Kidney (tissue), 22 donors: ENCODE measurements at places on chromosomes 4 and X. TPM values are rescaled to one million over a fixed set of nuclear protein-coding genes. Genes with fewer than 3 reads are reported as not detected.
A peak's percentile ranks its signal among the peaks of the same experiment; 100 is the strongest.

DNA sequence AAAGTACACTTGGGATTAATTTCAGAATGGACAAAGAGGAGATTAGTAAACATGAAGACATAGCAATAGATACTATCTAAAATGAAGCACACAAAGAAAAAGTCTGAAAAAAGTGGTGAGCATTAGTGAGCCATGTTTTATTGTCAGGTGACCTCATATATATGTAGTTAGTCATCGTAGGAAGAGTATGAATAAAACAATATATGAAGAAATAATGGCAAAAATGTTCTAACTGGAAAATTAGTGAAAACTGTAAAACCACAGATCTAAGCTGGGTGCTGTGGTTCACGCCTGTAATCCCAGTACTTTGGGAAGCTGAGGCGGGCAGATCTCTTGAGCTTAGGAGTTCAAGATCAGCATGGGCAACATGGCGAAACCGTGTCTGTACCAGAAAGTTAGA is 67.9 kb downstream of the RBPJ start:
- no peak for DNase-seq

- DNase-seq: no peak
These were observed 81.6 kb downstream of the ZFX start for GRCh38 chrX:24231131-24231540.

DNA sequence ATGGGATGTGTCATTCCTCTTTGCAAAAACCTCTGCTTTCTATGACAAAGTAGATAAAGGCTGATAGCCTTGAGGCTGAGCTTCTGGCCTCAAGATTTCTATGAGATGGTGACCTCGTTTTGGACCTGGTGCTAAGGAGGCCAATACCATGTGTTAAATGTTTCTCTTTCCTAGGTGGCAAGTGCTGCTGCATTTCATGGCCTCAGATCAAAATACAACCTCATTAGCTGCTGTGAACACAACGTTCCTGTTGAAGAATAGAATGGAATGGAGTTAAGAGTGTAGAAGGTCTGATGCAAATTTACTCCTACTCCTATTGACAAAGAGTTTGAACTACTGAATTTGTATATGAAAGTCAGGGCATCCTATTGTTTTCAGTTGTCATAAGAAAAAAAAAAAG is 112.0 kb downstream of the C4orf51 start:
- no peak for DNase-seq

DNA sequence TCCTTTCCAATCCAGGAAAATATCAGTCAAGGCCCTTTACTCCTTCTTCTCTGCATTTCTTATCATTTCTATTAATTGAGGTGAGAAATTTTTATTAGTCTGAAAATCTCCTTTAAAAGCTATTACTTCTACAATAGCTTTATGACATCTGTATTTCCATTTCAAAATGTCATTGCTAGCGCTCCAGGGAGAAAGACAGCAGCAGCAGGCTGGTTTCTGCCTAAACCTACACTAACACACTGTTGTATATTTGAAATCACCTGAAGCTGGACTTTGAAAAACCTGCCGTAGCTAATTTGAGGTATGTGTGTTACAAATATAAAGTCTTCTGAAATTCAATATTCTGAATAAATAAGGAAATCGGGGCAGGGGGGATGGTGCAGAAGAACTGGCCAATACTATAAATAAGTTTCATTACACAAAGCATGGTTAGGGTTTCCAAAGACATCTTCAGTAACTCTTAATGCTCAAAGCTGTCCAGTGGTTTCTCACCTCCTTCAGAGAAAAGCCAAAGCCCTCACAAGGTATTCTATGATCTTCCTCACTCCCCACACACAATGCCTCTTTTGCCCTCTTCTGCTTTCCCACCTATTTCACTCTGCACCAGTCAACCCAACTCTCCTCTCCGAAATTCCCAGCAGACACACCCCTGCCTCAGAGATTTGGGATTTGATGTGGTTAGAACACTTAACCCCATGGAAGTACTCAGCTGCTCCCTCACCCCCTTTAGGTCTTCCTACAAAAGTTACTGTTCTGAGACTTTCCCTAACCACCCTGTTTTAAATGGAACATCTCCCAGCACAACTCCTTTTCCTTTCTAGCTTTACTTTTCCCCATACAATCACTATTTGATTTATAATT is 122.7 kb downstream of the PPP3CA start:
- DNase-seq: no peak

GRCh38 chrX:143570782-143571181 is 53.5 kb upstream of the SPANXN3 start:
- DNase-seq: no peak

DNA sequence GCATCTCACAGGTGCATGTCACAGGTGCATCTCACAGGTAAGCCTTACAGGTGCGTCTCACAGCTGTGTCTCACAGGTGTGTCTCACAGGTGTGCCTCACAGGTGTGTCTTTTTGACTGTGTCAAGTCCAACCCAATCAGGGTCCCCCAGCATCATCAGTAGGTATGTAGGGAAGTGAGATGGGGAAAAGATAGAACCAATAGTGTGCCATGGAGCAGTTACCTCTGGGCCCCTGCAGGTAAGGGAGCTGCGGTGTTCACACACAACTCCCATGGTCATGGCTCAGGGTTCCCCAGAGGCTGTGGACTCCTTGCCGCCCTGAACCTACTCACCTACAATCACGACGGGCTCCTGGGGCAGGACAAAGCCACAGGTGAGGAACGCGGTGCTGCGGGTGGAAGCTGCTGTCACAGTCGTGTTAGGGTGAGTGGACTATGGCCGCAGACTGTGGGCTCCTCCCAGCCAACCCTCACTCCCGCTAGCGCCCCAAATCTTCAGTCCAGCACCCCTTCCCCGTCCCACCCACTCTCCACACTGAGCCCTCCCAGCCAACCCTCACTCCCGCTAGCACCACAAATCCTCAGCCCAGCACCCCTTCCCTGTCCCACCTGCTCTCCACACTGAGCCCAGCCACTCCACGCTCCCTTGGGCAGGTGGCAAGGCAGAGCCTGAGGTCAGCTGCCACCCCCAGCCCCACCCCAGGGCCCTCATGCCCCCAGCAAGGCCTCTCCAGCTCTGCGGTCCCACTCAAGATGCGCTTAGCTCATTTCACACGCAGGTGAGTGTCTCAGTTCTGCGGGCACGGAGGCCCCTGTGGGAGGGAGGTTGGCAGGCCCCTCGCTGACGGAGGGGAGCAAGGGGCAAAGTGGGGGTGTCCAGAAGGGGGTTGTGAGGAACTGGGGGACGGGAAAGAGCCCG is 2.1 kb upstream of the PDE6B start:
- DNase-seq: peak; percentile 57

- no peak for DNase-seq
These were observed 1804.3 kb upstream of the PCDH10 start for GRCh38 chr4:131344761-131345160.

DNA sequence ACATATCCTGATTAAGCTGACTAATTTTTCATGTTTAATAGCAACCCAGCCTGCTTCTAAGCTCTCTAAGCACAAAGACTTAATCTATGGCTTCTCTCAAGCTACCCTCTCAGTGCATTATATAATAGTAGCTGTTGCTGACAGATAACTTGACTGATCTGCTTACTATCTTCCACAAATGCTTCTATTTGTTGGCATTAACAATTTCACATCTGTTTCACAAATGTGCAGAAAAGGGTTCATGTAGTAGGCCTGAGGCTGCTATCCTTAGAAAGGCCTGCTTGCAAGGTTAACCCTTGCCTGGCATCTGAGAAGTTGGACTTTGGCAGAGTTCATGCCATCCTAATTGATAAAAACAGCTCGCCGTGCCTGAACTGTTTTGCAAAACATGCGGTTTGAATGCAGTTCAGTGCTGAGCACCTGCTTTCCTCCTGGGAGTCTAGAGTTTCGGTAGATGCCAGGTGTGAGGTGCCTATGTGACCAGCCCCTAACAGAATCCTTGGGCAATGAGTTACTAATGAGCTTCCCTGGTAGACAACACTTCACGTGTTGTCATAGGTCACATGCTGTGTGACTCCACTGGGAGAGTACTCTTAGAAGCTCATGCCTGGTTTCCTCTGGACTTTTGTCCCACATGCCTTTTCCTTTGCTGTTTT is 68.4 kb downstream of the NSG1 start:
- DNase-seq: no peak

DNA sequence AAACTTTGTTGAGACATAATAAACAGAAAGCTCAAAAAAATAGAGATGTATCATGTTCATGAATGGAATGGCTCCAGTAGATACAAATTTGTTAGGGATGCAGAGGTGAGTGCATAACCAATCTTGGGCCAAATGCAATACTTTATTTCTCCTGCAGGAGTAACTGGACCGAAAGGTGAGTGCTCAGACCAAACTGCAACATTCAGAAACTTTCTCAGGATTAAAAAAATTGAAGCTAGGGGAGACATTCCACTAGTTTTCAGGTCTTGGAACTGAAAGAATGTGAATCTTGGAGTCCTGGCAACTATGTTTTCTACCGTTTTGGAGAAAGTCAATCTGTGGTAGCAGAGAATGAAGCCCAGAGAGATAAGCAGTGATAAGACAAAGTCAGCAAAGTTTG is 21.2 kb upstream of the LCORL start:
- DNase-seq: no peak

- no peak for DNase-seq
These were observed 11.3 kb downstream of the FAM241A start for GRCh38 chr4:112156553-112156952.

- no peak for DNase-seq
These were observed 854.7 kb upstream of the ADGRL3 start for GRCh38 chr4:60345392-60345791.

- no peak for DNase-seq
These were observed 123.5 kb upstream of the FAT4 start for GRCh38 chr4:125191232-125191631.

DNA sequence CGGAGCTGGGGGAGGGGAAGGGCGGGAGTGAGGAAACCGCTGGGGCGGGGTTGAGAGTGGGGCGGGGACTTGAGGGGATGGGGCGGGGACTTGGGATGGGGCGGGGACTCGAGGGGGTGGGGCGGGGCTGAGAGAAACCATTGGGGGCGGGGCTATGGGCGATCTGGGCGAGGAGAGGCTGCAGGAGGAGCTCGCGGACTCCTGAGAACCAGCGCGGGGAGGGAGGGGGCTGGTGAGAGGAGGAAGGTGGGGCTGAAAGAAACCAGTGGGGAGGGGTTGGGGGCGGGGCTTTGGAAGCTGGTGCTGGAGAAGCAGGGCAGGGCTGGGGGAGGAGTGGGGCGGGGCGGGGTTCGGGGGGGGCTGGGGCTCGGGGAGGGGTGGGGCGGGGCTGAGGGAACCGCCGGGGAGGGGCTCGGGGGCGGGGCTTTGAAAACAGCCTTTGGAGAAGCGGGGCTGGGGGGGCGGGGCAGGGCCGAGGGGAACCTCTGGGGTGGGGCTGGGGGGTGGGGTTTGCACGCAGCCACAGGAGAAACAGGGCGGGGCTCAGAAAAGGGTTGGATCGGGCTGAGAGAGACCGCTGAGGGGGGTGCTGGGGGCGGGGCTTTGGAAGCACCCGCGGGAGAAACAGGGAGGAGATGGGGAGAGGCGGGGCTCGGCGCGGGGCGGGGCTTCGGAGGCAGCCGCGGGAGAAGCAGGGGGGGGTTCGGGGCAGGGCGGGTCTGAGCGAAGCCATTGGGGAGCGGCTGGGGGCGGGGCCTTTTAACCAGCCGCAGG is 777 bp upstream of the EOLA2 start:
- DNase-seq: peak; percentile 96

DNA sequence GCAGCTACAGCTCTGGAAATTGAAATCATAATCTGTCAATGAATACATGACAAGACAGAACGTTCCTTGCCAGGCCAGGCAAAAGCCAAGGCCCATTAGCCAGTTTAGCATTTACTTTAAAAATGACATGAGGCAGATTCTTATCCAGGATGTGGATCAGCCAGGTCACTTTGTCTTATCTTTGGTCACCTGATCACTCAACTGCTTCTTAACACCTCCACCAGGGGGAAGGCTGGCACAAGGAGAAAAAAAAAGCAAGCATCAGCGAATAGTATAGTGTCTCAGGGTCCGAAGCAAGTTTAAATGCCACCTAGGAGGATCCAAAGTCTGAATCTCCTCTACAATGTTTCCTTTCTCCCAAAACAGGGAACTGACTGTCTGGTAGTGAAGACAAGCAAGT is 18.8 kb downstream of the ATP1B4 start:
- peak; percentile 11 for DNase-seq

GRCh38 chrX:37627602-37628001 is 56.1 kb downstream of the LANCL3 start:
- no peak for DNase-seq

DNA sequence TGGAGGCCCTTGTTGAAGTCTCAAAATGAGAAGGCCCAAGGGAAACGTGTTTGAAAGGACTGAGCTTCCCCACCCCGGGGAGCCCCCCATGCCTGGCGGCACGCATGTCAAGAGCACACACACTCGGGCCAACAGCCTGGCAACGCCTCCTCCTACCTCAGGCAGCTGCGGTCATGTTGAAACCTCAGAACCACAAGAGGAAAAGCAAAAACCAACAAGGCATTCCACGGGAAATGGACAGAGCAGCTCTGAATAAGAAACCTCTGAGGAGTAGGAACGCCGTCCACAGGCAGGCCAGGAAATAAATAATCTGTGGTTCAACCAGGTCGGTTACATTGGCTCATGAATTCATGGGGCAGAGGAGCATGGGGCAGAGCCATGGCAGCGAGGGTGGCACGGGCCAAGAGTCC is 95.7 kb upstream of the AFAP1 start:
- DNase-seq: no peak

- no peak for DNase-seq
These were observed 124.5 kb downstream of the DMD start for GRCh38 chrX:33086886-33087285.

GRCh38 chr4:186775902-186776301 is 52.2 kb upstream of the FAT1 start:
- DNase-seq: no peak

GRCh38 chr4:78568640-78569305 is 17.2 kb downstream of the ANXA3 start:
- DNase-seq: no peak

DNA sequence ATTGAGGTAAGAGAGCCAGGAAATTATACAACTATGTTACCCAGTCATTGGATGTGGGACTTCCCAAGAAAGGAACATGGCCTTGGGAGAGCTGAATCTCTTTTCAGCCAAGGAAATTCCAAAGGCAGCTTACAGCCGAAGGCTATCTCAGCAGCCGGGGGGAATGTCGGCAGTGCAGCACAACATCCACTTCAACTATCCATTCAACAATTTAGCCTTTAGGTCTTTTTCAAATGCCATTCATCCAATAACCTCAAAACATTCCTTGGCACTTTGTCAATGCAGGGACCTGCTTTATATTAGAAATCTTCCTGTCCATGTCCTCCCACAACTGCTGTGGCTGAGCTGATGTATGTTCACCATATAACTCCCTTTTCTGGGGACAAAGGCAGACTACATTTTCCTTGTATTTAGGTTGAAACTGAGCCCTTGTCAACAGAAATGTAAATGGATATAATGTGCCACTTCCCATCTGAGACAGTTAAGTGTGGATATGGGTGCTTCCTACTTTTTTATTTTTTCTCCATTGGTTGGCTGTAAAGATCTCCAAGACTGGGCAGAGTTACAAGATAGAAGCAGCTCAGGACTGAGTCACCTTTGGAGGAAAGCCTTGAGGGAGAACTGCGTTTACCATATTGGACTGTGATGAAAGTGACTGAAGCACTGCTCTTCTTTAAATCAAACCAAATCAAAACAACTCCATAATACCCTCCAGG is 94.8 kb downstream of the GPRIN3 start:
- no peak for DNase-seq

Gene POF1B
- total RNA-seq: 13.1 TPM

Gene GPR173
- 5.4 TPM for total RNA-seq

Gene MBNL3
- total RNA-seq: 34.5 TPM

Gene PAGE2
- not detected for total RNA-seq

Gene IL13RA2
- total RNA-seq: 0.31 TPM

Gene CACNA1F
- 0.25 TPM for total RNA-seq

Gene MAOA
- 227 TPM for total RNA-seq

Gene GLOD5
- 0.94 TPM for total RNA-seq

Gene ALB
- total RNA-seq: 0.19 TPM

Gene ENPEP
- 39.9 TPM for total RNA-seq
